ENCODE measurements at places on chromosomes 2 and 18.
A peak's percentile ranks its signal among the peaks of the same experiment; 100 is the strongest.

DNA sequence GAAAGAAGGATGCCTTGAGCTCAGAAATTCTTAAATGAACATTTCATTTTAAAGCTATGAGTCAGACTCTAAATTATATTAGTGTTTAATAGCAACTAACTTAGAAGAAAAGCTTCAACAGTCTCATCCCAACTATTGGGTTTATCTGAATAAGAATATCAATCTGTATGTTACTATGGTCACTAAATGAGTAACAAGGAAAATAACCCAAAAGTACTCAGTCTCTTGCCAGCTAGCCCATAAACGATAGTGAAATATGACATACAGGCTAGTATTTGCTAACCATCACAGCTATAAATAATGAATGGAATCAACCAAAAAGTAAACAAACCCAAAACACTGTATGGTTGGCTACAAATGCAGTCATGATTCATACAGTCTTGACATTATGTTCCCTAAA, 174.9 kb downstream of the RAB3GAP1 start:
- DNase-seq: no peak

- DNase-seq: no peak
Measured at GRCh38 chr18:59035591-59035990, 104.1 kb upstream of the SEC11C start.

DNA sequence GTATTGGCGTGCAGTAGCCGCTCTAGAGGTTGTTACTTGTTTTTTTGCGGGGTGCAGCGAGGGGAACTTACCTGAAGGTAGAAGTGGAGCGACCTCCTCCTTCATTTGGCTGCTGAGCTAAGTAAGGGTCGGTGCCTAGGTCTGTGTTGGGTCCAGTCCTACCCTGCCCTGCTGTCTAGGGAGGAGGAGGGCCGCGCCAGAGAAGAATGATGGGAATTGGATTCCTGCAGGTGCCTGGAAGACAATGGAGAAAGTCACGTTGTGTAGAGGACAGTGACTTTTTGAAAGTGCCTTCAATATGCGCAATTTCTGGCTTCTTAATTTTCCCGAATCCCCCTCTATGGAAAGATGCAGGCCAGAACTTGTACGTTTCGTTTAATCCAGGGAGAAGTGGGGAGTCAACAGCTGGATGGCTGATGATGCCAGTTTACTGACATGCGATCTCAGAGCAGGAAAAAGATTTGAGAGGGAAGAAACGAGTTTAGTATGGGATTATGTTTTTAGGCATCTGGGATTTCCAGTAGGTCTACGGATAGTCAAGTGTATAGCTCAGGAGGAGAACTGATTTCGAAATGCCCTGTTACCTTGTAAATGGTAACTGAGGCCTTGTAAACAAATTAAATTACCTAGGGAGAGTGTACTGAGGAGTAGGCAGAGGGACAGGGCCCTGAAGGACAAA, 653 bp downstream of the MRPS9 start:
- no peak for DNase-seq

GRCh38 chr2:209806318-209806717, 34.7 kb downstream of the UNC80 start:
- DNase-seq: no peak

DNA sequence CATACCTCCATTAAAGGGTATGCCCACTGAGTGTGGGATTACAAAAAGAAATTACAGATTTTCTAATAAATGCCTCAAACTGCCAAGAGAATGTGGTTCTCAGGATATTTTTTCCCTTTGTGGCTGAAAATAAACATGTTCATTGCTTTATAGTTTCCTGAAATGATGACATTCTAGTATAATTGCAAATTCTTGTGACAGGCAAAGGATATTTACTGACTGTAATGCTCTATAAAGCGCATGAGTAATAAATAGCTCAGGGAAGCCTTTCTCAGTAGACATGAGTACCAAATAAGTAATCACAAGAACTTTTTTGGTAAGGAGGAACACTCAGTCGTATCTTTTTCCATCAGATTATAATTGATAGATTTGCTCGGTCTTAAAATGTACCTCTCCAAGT, 72.3 kb downstream of the FTCDNL1 start:
- no peak for DNase-seq

DNA sequence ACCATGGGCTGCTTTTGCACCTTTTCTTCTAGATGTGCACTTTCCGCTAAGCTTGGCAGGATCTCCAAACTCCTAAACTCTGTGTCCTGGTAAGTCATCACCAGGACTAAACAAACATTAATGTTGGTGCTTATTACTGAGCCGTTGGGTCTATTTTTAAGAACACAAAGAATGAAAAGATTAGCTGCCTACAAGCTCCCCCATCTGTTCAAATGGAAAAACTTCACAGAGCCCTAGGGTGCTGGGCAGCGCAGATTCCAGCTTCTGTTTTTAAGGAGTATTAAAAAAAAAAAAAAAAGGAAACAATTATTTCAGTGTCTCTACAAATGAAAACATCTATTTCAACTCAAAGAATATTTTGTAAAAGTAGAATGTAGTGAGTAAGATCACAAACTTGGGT, 97.8 kb upstream of the AQP4 start:
- no peak for DNase-seq

- DNase-seq: no peak
Measured at GRCh38 chr2:5007596-5007995, 684.6 kb upstream of the SOX11 start.

DNA sequence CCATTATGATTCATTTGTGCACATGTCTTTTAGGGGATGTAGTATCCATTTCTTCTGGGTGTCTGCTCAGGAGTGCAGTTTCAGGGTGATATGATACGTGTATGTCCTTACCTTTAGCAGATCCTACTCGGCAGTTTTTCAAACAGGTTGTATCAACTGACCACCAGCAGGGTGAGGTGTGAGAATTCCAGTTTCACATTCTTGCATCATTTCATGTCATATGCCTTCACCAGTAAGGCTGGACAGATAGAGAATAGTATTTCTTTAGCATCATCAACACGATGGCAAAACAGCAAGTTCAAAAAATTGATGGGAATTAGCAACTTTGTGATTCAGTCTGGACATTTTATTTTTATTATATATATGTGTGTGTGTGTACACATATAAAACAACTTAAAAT, 230.0 kb upstream of the TPO start:
- no peak for DNase-seq

DNA sequence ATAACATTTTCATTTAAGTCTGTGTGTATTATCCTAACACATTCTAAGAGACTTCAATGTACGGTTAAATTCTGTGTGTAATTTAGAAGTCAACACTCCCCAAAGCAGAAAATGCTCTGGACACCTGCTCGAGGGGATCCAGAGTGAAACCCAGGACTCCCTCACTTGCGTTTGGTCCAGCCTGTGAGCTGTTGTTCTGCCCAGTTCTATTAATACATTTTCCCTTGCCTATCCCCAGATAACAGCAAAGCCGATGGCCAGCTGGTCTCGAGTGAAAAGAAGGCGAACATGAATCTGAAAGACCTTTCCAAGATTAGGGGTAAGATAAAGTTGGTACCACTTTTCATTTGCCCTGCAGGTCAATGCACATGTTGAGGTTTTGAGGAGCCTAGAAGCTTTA, 31.0 kb upstream of the SP100 start:
- DNase-seq: no peak

DNA sequence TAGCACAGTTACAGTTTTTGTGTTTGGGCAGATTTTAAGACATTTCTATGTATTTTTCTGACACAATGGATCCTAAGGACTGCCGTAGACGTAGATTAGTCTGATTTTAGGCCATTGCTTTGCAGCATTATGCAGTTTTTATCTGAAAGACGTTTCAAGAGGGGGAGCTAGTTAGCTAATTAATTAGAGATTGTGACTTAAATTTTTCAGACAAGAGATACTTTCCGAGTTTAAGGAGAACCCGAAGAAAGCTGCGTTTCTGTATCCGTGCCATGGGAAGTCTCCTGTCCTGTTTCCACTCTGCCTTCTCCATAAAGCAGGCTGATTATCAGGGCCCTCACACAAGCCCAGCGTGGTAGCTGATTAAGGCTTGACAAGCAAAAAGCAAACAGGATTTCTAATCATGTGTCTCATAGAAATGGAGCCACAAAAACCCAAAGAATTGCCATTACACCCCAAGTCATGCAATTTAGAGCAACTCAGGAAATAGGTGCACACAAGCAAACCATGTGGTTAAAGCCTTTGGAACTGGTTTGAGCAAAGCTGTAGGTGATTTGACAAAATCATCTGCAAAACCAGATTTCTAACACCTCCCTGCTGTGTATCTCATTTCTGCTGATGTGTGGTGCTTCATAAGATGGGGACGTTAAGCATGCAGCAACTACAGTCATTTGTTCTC, 808.1 kb downstream of the RNF144A start:
- no peak for DNase-seq

- DNase-seq: no peak
Measured at GRCh38 chr2:215435280-215435869, 493 bp downstream of the FN1 start.

DNA sequence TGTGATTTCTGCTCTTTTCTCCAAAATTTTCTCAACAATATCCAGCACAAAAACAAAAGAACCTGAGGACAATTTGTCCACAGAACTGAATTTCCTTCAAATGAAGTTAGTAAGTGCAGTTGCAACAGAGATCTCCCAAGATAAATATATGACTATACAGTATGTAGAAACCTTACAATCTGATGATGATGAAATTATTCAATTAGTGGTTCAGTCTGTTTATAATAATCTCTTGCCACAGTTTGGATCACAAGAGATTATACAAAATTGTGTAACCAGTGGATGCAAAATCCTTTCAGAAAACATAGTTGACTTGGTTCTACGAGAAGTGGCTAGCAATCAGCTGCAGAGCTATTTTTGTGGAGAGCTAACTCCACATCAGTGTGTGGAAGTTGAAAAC, 68.7 kb downstream of the FSIP2 start:
- no peak for DNase-seq

GRCh38 chr2:103734911-103735310, 973.1 kb downstream of the TMEM182 start:
- DNase-seq: no peak

DNA sequence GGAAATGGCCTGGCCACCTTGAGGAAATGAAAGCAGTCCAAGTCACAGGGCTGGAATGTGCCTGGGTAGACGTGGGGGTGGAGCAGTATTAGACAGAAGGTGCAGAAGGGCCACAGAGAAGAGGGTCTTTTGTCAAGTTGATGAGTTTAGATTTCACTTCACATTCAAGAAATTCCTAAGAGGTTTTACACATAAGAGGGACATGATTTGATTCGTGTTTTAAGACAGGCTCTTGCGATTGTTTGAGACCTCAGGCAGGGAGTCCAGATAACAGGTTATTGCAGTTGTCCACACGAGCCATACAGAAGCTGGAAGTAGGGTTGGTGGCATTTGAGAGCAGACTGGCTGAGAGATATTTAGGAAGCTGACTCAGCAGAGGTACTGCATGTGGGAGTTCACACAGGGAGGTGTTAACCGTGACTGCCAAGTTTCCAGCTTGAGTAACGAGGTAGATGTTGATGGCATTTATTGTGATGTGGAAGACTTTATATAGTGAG, 64.6 kb downstream of the NEB start:
- DNase-seq: peak; percentile 2

- no peak for DNase-seq
Measured at GRCh38 chr2:134707330-134707676, 11.5 kb downstream of the TMEM163 start.

- no peak for DNase-seq
Measured at GRCh38 chr2:145068509-145068908, 548.6 kb upstream of the ZEB2 start.

GRCh38 chr2:228017784-228018183, 146.4 kb downstream of the DAW1 start:
- DNase-seq: no peak

- DNase-seq: no peak
Measured at GRCh38 chr2:181372646-181373040, 84.5 kb upstream of the ITGA4 start.

GRCh38 chr18:75544496-75544895, 117.0 kb upstream of the SMIM21 start:
- DNase-seq: no peak

- DNase-seq: no peak
Measured at GRCh38 chr2:241451840-241452506, 56.4 kb downstream of the STK25 start.

GRCh38 chr2:70525032-70525431, 28.6 kb downstream of the TGFA start:
- DNase-seq: no peak

DNA sequence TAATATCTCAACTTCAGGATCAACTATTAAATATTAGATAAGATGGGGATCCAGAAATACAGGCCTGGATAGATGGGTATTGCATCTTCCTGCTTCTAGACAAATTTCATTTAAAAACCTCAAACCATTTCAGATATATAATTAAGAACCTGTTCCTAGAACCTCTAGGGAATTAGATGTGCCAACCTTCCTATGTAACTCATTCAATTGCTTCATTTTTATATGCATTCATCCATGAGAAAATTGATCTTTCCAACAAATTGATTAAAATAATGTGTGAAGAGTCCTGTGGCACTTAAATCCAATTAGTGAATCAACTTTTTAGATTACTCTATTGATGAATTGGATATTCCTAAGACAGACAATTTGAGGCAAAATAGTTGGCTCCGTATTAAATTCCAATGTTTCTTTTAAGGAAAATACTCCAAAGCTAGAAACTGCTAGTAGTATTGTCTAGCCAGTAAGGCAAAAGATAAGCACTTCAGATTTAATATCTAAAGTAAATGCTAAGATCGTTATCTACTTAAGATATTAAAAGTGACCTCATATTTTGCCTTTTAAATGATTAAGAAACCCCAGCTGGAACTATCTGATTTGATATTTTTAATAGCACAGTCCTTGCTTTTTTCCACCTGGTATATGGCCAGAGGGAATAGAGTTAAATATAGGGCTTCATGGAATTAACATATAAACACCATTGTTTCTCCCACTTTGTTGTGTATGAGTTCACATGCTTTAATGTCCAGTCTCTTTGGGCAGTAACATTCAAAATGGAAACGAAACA, 35.8 kb downstream of the DARS1 start:
- DNase-seq: no peak

GRCh38 chr2:85706063-85706462, 11.9 kb downstream of the GNLY start:
- DNase-seq: no peak

DNA sequence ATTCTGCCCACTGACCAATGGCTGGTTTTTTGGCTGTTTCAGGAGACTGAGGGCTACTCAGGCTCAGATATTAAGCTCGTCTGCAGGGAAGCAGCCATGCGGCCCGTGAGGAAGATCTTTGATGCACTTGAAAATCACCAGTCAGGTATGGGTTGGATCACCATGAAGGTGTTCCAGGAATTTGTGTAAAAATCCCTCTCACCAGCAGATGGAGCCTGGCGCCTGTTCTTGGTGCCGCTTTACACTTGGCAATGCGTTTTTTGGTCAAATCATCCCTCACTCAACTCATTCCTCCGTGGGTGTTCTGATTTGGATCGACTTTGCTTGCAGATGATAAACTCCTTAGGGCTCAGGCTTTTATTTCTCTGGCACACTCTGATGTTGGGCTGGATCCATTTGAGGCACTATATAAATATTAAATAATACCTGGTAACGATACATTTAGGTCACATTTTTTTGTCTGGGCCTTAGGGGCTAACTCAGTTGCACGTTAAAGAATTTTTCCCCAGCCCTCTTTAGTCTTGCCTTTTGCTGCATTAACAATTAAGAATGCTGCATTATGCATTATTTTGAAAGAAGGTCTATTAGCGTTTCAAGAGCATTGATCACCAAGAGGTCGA, 50.0 kb downstream of the HDHD2 start:
- peak; percentile 7 for DNase-seq
